ENCODE measurements at places on chromosomes 5 and 9.
A peak's percentile ranks its signal among the peaks of the same experiment; 100 is the strongest.

GRCh38 chr5:144179226-144179625 is 8.6 kb downstream of the KCTD16 start:
- DNase-seq = no peak

GRCh38 chr5:173016598-173017046 is 33.1 kb downstream of the ATP6V0E1 start:
- peak; percentile 69 for DNase-seq

GRCh38 chr5:31889001-31889561 is 250.2 kb downstream of the PDZD2 start:
- DNase-seq = no peak

GRCh38 chr5:154159343-154159742 is 31.2 kb upstream of the GALNT10 start:
- no peak for DNase-seq
